ENCODE measurements at places on chromosomes 5 and 9. TPM values are rescaled to one million over a fixed set of nuclear protein-coding genes. Genes with fewer than 3 reads are reported as not detected.

C5orf58 gene
- not detected for total RNA-seq

WNK2 gene
- total RNA-seq = 0.22 TPM

WDR31 gene
- total RNA-seq = 2.0 TPM

SLC25A2 gene
- total RNA-seq = 0.56 TPM

GKAP1 gene
- 3.0 TPM for total RNA-seq
